ENCODE measurements at places on chromosomes 12 and 14. TPM values are rescaled to one million over a fixed set of nuclear protein-coding genes. Genes with fewer than 3 reads are reported as not detected.

The POTEM gene
- total RNA-seq, result not detected

DNA sequence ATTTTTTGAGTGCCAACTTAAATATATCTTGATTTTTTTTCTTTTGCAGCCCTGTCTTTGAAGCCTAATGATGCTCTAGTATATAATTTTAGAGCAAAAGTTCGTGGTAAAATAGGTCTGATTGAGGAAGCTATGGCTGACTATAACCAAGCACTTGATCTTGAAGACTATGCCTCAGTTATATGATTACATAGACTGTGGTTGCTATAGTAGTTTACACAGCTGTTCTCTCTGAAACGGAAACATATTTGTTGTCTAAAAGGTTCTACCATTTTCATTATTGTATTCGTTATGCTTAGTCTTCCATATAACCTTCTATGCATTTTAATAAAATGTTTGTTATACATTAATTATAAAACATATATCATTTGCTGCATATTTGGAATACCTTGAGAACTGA lies 246.7 kb downstream of the TTC6 start:
- no peak for DNase-seq

The TSPAN11 gene
- 2.6 TPM for total RNA-seq

- DNase-seq, result no peak
Observed at GRCh38 chr12:94863321-94864035, 140.0 kb downstream of the NDUFA12 start.

DNA sequence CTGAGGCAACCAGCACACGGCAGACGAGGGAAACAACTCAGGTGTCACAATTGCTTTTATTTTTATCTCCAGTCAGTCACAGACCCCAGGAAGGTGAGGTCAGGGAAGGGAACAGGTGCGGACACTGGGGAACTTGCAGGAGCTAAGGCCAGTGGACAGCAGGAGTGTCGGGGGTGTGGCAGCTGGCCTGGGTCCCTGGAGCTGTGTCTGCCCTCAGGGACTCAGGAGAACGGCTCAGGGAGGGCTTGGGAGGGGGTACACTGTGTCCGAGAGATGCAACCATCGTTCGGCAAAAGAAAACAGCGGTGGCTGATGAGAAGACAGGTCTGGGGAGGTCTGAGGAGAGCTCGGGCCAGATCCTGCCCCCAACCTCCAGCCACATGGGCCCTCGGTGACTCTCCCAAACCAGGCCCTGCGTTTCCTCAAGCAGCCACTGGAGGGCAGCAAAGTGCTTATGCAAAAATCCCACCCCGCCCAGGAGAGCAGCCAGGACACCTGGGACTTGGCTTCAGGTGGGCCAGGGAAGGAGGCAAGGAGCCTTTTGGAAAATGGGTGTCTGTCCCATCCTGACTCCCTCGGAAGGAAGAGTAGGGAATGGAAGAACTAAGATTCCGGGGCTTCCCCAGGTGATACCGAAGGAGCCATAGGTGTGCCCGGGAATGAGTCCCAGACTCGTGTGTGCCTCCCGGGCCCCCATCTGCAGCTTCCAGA lies 24.1 kb upstream of the BCDIN3D start:
- DNase-seq, result peak; percentile 84

The CD9 gene
- 39.2 TPM for total RNA-seq

GRCh38 chr14:77979666-77980351 lies 179.9 kb downstream of the ADCK1 start:
- no peak for DNase-seq

DNA sequence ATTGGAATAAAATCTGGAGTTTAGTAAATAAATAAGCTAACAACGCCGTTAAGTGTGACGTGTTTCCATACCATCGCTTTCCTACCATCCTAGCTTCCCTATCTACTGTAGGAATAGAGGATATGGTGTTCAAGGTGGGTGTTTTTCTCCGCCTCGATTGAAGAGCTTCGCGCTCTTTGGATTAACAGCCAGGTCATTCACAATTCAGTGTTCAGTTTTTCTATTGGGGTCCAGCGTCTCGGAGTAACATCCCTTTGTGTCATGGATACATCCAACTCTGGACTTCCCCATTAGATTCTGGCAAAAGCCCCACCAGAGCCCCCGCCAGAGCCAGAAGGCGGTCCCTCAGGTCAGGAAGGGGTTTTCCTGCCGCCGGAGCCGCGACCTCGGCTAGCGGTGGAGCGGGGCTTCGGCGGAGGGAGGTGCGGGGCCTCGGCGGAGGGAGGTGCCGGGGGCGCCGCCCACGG lies 1.2 kb upstream of the SRGAP1 start:
- DNase-seq, result no peak

The SOAT2 gene
- total RNA-seq, result 0.12 TPM

The BICDL1 gene
- total RNA-seq, result 4.7 TPM

The SAV1 gene
- 26.2 TPM for total RNA-seq

DNA sequence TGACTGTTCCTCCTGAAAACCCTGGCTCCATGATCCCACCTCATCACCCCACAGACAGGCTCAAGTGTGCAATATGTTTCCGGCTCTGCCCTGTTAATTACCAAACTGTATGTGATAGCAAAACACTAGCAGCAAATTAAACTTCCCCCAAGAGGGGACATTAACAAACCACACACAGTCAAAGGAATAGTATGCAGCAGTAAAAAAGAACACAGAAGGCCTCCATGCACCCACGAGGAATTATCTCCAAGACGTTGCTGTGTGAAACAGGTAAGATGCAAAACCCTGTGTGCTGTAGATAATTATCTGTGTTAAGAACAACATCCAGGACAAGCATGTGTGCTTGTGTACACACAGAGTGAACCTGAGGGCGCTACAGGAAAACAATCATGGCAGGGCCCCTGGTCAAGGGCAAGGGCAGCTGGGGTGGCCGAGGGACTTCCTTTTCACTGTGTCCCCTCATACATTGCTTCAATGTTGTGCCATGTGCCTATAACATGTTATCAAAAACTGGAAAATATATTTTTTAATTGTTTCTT lies 35.8 kb downstream of the ITPK1 start:
- DNase-seq, result no peak

The IRF9 gene
- total RNA-seq, result 27.6 TPM

- DNase-seq, result no peak
Observed at GRCh38 chr14:59224341-59224740, 35.9 kb downstream of the DAAM1 start.

Measured in left ventricle myocardium superior (tissue), 1 donor.